SHP77 (cell line): ENCODE measurements at places on chromosomes 2 and 18.

DNA sequence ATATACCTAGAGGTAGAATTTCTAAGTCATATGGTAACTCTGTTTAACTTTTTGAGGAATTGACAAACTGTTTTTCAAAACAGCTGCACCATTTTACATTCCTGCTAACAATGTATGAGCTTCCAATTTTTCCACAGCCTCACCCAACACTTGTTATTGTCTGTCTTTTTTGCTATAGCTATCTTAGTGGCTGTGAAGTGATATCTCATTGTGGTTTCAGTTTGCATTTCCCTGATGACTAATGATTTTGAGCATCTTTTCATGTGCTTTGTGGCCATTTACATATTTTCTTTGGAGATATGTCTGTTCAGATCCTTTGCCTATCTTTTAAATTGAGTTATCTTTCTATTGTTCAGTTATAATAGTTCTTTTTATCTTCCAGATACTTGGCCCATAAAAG lies 273.8 kb downstream of the AGPS start:
- no peak for DNase-seq

DNA sequence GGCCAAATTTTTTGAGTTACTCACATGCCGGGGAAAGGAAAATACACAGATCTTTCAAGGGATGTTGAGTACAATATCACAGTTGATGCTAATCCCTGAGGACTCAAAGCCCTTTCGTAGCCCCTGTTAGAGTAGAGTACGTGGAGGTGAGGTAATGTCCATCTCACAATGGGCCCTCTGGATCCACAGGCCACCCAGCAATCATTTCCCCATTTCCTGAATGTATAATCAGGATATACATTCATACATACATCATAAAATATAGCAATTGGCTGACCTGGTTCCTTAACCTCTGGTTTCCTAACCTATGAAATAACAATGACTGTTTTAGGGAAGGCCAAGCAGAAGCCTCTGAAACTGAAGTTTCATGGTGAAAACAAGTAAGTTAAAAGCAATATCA lies 10.2 kb upstream of the SP100 start:
- DNase-seq: no peak

DNA sequence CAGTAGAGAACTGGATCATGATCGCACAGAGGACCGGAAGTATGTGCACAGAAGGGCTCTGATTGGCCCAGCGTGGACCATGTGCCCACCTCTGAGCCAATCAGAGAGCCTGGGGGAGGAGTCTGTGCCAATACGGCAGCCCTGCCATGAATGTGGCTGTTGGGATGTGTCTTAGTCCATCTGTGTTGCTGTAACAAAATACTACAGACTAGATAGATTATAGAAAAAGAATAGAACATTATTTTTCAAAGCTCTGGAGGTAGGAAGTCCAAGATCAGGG lies 132.0 kb downstream of the NDUFA10 start:
- DNase-seq: no peak

- DNase-seq: no peak
Observed at GRCh38 chr2:31003749-31004148, 134.5 kb downstream of the GALNT14 start.

DNA sequence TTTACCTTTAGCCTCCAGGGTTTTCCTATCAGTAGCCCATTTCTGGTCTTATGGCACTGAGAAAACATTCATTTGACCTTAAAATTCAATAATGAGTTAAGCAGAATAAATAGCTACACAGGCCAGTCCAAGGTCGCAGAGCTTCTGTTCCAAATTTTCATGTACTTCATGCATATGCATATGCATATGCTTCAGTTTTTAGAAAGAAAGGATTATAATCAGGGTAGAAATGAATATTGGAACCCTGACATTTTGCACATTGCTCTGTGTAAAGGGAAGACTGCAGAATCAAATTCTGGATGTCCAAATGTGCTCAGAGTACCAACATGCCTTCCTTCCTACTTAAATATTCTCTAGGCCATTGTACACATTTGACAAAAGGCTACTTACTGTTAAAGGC lies 104.9 kb downstream of the DPP4 start:
- no peak for DNase-seq
